ENCODE measurements at places on chromosomes 3 and 15.

- peak; percentile 54 for DNase-seq
These were observed at the start of gene ELL3 for GRCh38 chr15:43776718-43777266. Gene ELL3, minus strand, starts transcription at chr15:43776966. Its CDS starts 65 bp downstream, at chr15:43776901.

GRCh38 chr3:153979418-153980251 is 141.6 kb upstream of the ARHGEF26 start:
- DNase-seq = no peak

- no peak for DNase-seq
These were observed 475.0 kb upstream of the CBLB start for GRCh38 chr3:106343811-106344210.

GRCh38 chr3:111874177-111874820 is 15.2 kb downstream of the PHLDB2 start:
- no peak for DNase-seq

- no peak for DNase-seq
These were observed at the start of gene AMT for GRCh38 chr3:49422379-49423248. Gene AMT, minus strand, starts transcription at chr3:49422473. Its CDS starts 23 bp downstream, at chr3:49422450.

DNA sequence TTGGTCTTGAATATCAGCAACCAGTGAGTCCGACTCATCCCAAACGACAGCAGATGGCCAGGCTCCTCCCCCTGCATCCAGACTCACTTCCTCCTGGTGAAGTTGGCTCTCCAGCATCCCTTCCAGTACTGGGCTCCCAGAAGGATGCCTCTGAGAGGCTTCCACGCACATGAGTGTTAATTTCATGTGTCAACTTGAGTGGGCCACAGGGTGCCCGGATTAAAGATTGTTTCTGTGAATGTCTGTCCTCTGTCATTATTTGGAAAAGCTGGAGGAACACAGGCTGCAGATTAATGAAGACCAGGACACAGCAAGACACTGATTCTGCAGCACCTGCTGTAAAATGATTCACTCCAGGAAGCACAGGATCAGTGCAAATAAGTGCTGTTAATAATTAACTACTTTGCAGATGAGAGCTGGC is 99.8 kb downstream of the ATP10A start:
- DNase-seq = no peak

DNA sequence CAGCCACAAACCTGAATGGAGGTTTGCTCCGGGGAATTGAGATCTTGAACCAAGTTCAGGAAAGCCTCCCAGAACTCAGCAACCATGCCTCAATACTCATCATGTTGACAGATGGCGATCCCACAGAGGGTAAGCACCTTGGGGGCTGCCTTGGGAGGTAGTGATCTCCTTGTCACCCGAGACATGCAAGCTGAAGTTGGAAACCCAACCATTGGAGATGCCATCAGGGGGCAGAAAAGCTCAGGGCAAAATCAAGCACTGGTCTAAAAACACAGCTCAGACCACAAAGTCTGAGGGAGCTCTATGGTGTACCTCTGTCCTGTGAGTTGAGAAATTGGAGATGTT is 5.8 kb downstream of the ITIH1 start:
- no peak for DNase-seq

- no peak for DNase-seq
These were observed 3.2 kb downstream of the XYLB start for GRCh38 chr3:38349684-38350359.

DNA sequence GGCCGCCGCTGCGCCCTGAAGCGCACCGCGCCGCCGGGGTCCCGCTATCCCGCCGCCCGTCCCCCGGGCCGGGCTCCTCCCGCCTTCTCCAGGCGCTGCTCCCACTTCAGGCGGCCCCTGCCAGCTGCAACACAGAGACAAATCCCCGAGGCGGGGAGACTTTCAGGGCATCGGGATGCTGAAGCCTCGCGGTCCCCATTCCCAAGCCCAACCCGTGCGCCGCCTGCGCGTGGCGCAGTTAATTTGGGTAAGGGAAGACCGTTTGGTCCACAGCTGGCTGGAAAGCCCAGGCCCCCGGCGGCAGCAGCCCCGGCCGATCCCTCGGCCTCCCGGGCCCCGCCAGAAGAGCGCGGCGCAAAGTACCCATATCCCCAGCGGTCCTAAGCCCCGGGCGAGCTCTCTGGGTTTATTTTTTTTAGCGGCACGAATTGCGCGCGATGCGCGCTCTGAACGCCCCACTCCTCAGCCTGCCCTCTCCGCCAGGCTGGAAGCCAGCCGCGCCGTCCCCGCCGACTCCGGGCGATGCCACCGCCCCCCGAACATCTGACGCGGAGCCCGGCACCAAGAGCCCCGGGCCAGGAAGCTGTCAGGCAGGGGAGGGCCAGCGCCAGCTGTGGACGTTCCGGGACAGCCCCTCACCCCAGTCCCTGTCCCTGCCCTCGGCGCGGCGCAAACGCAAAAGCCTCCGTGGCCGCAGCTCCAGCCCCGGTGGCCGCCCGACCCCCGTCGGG is 517 bp downstream of the FBN1 start:
- no peak for DNase-seq

GRCh38 chr3:24211381-24211780 is 266.3 kb downstream of the NR1D2 start:
- no peak for DNase-seq

DNA sequence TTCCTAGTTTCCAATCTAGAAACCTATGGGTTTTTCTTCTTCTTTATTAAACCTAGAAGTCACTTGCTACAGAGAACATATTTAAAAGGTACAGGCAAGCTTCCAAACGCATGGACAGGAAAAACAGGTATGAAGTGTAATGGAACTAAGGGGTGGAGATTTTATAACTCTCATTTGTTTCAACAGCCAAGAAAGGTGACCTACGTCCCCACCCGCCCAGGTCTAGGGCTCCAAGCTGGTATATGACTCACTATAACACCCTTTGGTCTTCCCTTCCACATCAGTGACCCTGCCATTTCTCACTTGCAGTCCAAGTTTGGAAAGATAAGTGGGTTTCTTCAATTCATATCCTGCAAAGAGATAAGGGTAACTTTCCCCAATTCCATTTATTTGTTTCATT is 6.0 kb upstream of the LIPH start:
- no peak for DNase-seq

GRCh38 chr3:185153861-185154629 is 1.2 kb upstream of the C3orf70 start:
- no peak for DNase-seq

DNA sequence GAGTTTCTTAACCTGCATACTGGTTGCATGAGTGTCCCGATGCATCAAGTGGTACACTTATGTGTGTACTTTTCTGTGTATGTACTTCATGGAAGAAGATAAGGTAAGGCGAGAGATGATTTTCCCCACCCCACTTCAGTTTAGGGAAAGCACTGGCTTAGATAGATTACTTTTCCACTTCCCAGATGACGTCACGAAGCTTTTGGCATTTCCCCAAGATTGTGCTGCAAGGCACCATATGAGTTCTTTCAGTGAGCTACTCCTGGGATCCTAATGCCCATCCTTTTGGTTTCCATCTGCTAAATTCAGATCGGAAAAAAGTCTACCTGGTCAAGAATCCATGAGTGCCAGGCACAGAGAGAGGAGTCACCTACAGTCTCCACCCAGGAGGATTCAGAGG is 4.5 kb downstream of the IL17RB start:
- no peak for DNase-seq

- DNase-seq = no peak
These were observed 87.9 kb upstream of the CHD2 start for GRCh38 chr15:92812271-92812670.

GRCh38 chr3:61620073-61620472 is 58.7 kb downstream of the PTPRG start:
- no peak for DNase-seq

- DNase-seq = no peak
These were observed 79.3 kb downstream of the EOMES start for GRCh38 chr3:27642796-27643195.

- DNase-seq = no peak
These were observed 43.9 kb upstream of the KCNH8 start for GRCh38 chr3:19104459-19104858.

- no peak for DNase-seq
These were observed 114.5 kb downstream of the HERC1 start for GRCh38 chr15:63719281-63719680.

DNA sequence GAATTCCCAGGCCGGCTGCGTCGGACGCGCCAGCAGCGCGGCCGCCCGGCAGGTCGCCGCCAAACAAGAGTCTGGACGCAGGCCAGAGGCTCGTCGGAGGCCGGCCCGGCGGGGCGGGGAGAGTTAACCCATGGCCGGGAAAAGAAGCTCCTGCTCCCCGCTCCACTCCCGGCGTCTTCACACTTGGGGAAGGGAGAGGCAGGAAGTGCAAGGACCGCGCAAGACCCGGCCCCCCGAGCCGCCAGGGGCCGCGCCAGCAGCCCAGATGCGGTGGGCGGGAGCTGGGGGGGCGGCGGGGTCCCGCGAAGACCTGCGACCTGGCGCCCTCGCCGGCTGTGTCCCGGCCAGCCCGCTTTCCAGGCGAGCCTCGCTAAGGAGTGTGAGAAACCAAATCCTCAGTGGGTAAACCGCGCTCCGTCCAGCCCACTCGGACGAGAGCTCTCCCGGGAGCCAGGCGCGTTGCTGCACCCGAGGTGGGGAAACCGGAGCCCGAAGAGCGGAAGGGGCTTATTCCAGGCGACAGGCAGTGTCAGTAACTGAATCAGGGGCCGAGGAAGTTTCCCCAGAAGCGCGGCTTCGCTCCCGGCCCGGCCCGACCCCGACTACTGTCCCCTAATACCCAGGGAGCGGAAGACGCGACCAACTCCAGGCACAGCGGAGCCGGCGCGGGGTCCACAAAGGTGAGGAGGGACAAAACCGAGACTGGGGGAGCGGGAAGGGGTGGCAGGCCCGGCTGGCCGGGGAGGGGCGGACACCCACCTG is 721 bp downstream of the ADAMTS7 start:
- DNase-seq = no peak

DNA sequence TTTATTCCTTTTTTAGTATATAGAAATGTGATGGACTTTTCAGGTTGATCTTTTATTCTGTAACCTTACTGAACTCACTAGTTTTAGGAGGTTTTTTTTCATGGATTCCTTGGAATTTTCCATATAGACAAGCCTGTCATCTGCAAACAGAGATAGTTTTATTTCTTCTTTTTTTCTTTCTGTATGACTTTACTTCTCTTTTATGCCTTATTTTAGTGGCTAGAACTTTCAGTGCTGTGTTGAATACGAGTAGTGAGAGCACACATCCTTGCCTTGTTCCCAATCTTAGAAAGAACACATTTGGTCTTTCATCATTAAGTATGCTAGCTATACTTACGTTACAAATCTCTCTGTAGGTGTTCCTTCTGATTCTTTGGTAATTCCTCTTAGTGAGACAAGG is 336.5 kb downstream of the PTPRG start:
- no peak for DNase-seq

GRCh38 chr3:119944091-119944490 is 150.2 kb downstream of the GSK3B start:
- DNase-seq = no peak

DNA sequence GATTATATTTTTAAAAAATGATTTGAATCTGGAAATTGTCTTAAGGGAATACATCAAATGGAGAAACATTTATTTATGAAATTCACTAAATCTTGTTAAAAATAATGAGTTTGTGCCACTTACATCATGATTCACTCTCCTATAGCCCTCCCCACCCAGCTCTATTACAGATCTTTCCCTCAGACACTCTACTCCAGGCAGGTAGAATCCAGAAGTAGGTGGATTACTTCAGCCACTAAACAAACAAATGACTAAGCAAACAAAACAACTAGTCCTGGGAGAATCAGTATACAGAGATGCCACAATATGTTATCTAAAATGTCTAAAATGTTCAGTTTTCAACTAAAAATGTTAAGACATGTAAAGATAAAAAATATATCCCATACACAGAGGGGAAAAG is 608.1 kb upstream of the UBE2E2 start:
- no peak for DNase-seq

- DNase-seq = no peak
These were observed 10.8 kb upstream of the SLC24A5 start for GRCh38 chr15:48109856-48110531.

DNA sequence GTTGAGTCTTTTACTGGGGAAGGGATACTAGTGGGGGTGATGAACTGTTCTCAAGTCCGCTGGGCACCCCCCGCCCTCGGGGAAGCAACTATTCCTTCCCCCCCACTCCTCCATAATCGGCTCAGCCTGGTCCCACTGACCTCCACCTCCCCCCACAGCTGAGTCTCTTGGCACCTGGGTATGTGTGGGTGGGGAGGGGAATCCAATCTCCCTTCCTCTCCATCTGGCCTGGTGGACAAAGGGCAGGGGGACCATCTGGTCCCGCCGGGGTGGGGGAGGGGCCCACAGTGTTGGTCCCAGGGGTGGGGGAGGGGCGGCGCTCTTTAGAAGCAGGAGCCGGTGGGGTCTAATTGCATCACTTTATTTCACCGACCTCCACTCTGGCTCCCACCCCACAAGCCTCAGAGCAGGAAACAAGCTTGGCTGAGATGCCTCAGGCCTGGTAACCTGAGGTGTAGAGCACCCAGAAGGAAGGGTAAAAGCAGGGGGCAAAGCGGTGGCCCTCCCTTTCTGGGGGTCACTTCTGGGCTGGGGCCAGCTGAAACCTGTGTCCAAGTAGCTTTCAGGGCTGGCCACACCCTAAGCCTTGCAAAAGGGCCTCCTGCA is 1.0 kb upstream of the PCBP4 start:
- DNase-seq = no peak

GRCh38 chr3:17166369-17166768 is 281.6 kb downstream of the PLCL2 start:
- DNase-seq = no peak
